ENCODE measurements at places on chromosomes 4 and X. TPM values are rescaled to one million over a fixed set of nuclear protein-coding genes. Genes with fewer than 3 reads are reported as not detected.

The RAB41 gene
- polyA plus RNA-seq = not detected

The C4orf51 gene
- polyA plus RNA-seq = not detected

The TSPAN7 gene
- polyA plus RNA-seq = 0.22 TPM

The BEND2 gene
- not detected for polyA plus RNA-seq

The CT55 gene
- not detected for polyA plus RNA-seq

The IRS4 gene
- polyA plus RNA-seq = not detected

The NUP62CL gene
- 2.0 TPM for polyA plus RNA-seq

The ZMYM3 gene
- polyA plus RNA-seq = 7.4 TPM

DNA sequence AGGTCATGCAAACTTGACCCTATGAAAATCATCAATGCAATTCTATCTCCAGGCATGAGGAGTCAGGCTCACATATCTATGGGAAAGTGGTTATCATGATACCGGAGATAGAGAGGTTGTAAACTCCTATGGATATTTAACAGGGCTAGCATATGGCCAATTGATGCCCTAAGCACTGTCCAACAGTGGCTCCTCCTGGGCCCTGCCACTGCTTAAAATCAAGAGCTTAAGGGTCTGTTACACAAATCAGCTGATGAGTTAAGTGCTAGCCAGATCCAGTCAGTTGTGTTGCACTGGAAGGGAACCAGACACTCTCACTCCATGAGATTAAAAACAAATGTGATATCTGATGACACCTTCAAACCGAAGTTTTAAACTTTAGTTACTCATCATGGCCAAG, 337.6 kb downstream of the STIM2 start:
- H3K36me3 ChIP-seq = no peaks in the 10 kb centered on the region
- no peak overlapping the region for H3K4me3 ChIP-seq
- DNase-seq = no peak

DNA sequence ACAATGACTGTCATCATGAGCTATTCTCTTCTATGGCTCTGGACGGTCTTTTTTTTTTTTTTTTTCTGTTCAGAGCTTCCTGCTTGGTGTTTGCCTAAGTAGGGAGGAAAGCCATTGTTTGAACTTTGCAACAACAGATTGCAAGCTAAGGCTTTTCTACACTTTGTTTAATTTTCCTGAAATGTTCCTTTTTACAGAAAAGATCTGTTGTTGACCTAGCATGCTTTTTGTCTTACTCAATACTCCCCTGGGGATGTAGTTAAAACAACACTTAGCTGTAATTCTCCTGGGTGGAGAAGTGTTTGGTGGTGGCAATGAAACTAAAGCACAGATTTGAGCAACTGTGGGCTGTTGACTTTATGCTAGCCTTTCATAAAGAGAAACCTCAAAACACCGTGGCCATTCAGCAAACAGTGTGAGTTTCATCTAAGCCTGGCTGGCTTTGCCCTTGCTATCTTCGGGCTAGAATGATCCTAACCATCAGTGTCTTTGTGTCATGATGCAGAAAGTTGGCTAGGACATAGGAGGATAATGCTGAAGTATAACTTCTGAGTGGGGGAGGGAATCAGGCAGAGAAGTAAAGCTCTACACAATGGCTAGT, 110.5 kb downstream of the ANXA3 start:
- no peak overlapping the region for H3K4me3 ChIP-seq
- DNase-seq = no peak
- peaks cover 13% of the 10 kb centered on the region for H3K4me1 ChIP-seq
- no peaks in the 10 kb centered on the region for H3K27me3 ChIP-seq
- H3K27ac ChIP-seq = no peak overlapping the region
- H3K36me3 ChIP-seq = no peaks in the 10 kb centered on the region

- no peak overlapping the region for H3K27ac ChIP-seq
- H3K4me1 ChIP-seq = no peaks in the 10 kb centered on the region
- H3K36me3 ChIP-seq = no peaks in the 10 kb centered on the region
- H3K27me3 ChIP-seq = no peaks in the 10 kb centered on the region
Observed at GRCh38 chrX:12469296-12469695, 321.9 kb upstream of the PRPS2 start.

DNA sequence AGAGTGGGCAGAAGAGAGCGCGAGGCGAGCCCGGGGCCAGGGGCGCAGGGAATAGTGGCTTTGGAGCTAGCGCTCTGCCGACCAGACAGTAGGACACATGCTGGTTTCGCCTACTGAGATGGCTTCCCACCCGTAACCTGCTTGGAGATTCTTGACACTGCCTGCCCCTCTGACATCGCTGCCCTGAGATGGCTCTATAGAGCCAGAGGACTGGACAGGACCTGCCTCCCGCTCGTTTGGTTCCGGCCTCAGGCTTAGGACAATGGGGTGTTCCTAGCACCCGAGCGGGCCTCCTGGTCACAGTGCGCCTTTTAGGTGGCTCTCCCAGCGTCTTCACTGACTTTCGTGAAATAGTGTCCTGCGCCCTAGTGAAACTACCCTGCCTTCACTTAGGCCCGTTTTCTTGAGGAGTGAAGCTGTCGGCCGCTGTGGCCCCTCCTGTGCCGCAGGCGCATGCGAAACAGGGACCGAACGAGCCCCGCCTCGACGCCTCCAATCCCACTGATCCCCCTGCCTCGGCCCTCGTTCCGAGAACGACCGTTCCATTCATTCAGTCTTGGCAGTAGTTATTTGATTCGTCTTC, 608 bp downstream of the TAF1 start:
- H3K27ac ChIP-seq = peak overlapping the region; percentile 91
- peaks cover 8% of the 10 kb centered on the region for H3K36me3 ChIP-seq
- no peaks in the 10 kb centered on the region for H3K27me3 ChIP-seq

DNA sequence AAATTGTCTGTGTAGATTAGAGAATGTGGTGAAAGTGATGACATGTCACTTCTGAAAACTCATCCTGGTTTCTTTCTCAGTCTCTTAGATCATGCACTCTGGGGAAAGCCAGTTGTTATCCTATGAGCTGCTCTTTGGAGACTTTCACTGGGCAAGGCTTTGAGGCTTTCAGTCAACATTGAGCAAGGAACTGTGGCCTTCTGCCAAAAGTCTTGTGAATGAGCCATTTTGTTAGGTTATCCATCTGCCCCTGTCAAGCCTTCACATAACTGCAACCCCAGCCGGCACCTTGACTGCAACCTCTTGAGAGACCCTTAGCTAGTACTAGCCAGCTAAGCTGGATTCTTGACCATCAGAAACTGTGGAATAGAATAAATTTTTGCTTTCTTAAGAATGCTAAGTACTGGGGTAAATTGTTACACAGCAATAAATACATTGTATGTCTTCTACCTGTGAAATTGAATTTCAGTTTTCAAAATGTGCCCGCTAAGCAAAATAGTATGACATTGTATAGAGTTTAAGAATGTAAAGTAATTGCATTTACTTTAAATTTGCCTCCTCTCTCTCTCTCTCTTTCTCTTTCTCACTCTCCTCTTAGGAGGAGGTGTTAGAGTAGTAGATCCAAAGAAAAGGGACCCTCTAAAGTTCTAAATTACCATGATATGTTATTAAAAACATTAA, 1273.0 kb downstream of the RAPGEF2 start:
- no peak overlapping the region for H3K27ac ChIP-seq
- H3K4me1 ChIP-seq = no peaks in the 10 kb centered on the region
- no peaks in the 10 kb centered on the region for H3K27me3 ChIP-seq
- H3K4me3 ChIP-seq = no peak overlapping the region

DNA sequence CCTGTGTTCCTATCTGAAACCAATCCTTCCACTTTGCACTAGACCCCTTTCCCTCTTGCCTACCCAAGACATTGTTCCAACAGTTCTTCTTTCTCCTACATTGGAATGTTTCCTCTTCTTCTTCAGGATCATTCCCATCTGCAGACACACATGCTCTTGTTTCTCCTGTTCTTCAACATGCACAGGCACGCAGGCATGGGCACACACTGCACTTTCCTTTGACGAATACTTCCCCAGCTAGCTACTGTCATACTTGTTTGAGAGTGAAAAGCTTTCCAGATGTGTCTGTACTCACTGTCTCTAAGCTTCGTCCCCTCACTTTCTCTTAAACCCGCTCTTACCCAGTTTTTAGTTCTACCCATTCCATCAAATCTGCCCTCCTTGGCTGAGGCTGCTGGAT, 31.8 kb upstream of the ERVMER34-1 start:
- H3K27ac ChIP-seq = no peak overlapping the region
- H3K27me3 ChIP-seq = no peaks in the 10 kb centered on the region
- no peaks in the 10 kb centered on the region for H3K36me3 ChIP-seq
- no peak for DNase-seq

- H3K36me3 ChIP-seq = no peaks in the 10 kb centered on the region
- H3K27me3 ChIP-seq = no peaks in the 10 kb centered on the region
- H3K4me3 ChIP-seq = no peak overlapping the region
- no peak overlapping the region for H3K27ac ChIP-seq
- H3K4me1 ChIP-seq = no peaks in the 10 kb centered on the region
Observed at GRCh38 chr4:111268769-111269414, 646.0 kb upstream of the PITX2 start.

GRCh38 chr4:83125738-83126141, 11.2 kb upstream of the PLAC8 start:
- H3K36me3 ChIP-seq = no peaks in the 10 kb centered on the region
- H3K4me1 ChIP-seq = peaks cover 6% of the 10 kb centered on the region
- no peaks in the 10 kb centered on the region for H3K27me3 ChIP-seq
- no peak overlapping the region for H3K27ac ChIP-seq

- no peak overlapping the region for H3K27ac ChIP-seq
- no peak overlapping the region for H3K4me3 ChIP-seq
- no peaks in the 10 kb centered on the region for H3K27me3 ChIP-seq
- H3K36me3 ChIP-seq = no peaks in the 10 kb centered on the region
- no peaks in the 10 kb centered on the region for H3K4me1 ChIP-seq
Observed at GRCh38 chr4:152950402-152951274, 14.5 kb downstream of the FHDC1 start.

DNA sequence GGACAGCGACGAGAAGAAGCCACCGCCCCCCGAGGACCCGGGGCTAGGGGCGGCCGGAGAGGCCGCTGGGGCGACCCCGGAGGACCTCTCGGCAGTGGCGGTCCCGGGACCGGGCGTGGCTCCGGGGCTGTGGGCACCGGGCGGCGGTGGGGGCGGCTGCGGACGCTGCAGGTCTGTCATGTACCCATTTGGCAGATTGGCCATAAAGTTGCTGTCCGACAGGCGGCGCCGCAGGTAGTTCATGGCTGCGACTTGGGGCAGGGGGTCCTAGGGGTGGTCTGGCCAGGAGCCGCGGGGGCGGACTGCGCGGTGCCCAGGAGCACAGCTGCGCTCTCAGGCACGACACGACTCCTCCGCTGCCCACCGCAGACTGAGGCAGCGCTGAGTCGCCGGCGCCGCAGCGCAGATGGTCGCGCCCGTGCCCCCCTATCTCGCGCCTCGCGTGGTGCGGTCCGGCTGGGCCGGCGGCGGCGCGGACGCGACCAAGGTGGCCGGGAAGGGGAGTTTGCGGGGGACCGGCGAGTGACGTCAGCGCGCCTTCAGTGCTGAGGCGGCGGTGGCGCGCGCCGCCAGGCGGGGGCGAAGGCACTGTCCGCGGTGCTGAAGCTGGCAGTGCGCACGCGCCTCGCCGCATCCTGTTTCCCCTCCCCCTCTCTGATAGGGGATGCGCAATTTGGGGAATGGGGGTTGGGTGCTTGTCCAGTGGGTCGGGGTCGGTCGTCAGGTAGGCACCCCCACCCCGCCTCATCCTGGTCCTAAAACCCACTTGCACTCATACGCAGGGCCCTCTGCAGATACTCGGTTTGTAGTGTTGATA, at the start of gene SYN1:
SYN1 (minus strand) TSS at position 372 of the 817 bp plus-strand sequence; CDS start at position 243, 129 bp downstream.
- H3K36me3 ChIP-seq = no peaks in the 10 kb centered on the region
- DNase-seq = peak; percentile 74
- H3K4me3 ChIP-seq = no peak within 1 kb of the TSS
- H3K4me1 ChIP-seq = peaks cover 5% of the 10 kb centered on the region

GRCh38 chr4:155617296-155617695, 49.4 kb upstream of the GUCY1A1 start:
- no peak overlapping the region for H3K4me3 ChIP-seq
- H3K27ac ChIP-seq = no peak overlapping the region
- DNase-seq = no peak

- H3K36me3 ChIP-seq = no peaks in the 10 kb centered on the region
- no peak overlapping the region for H3K27ac ChIP-seq
- DNase-seq = no peak
Observed at GRCh38 chr4:134160211-134160610, 41.4 kb downstream of the PABPC4L start.

DNA sequence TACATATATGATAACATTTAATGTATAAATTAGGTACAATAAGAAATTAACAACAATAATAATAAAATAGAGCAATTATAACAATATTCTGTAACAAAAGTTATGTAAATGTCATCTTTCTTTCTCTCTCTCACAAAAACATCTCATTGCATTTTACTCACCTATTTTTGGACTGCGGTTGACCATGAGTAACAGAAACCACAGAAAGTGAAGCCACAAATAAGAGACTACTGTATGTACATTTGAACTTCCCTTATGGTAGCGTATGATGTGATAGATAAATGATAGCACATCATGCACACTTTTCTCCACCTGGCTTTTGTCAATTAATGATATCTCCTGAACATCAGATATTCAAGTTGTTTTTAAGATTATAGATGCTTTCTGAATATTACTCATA, 80.5 kb downstream of the HNRNPD start:
- DNase-seq = peak; percentile 60
- peaks cover 14% of the 10 kb centered on the region for H3K4me1 ChIP-seq
- no peaks in the 10 kb centered on the region for H3K36me3 ChIP-seq
- H3K27me3 ChIP-seq = no peaks in the 10 kb centered on the region
- H3K27ac ChIP-seq = no peak overlapping the region
- H3K4me3 ChIP-seq = no peak overlapping the region

DNA sequence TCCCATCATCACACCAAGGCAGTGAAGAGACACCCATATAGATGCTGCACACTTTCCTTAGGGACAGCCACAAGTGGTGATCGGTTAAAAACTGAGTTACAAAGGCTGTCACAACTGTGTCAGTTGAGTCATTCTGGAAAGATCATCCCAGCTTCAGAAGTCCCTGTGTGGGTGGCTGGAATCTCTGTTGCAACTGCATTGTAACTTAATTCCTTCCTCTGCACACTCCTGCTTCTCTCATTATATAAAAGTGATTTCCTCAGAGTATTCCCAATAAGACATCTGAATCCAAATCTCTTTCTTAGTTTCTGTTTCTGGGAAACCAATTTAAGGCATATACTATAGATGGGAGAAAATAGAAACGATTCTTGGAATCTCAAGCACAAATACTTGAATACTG, 88.1 kb downstream of the FSTL5 start:
- no peaks in the 10 kb centered on the region for H3K36me3 ChIP-seq
- H3K4me3 ChIP-seq = no peak overlapping the region
- H3K27ac ChIP-seq = no peak overlapping the region
- no peak for DNase-seq

DNA sequence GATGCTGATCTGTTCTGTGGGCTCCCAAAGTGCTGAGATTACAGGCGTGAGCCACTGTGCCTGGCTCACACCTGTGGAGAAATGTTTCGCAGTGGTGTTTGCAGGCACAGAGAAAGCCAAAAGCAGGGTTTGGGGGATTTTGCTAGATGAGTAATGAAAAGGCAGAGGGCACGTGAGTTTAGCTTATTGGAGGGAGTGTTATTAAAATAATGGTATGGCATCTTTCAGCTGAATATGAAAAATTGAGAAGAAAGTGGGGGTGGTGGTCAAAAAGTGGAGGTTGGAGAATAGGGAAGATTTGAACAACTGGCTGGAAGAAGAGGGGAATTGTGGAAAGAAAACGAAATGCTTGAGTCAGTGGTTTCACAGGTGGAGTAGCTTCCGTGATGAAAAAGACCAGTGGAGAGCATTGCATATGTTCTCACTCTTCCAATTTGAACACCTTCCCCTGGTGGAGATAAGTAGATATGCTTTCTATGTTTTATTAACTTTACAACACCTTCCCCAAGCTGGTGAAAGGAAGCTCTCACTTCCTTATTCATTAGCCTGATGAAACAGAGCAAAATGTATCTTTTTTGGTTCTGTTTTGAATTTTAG, 1.1 kb upstream of the CHST7 start:
- peak overlapping the region; percentile 74 for H3K27ac ChIP-seq
- H3K27me3 ChIP-seq = no peaks in the 10 kb centered on the region
- DNase-seq = peak; percentile 28
- H3K36me3 ChIP-seq = no peaks in the 10 kb centered on the region
- H3K4me1 ChIP-seq = peaks cover 13% of the 10 kb centered on the region
- H3K4me3 ChIP-seq = peak overlapping the region; percentile 33

All from CD8-positive, alpha-beta memory T cell (primary cell).